Activated CD8-positive, alpha-beta memory T cell treated with anti-CD3 and anti-CD28 coated beads, Interleukin-2, amount 10 ng/mL, durations not matched to agents 7 days and 5 days (primary cell): ENCODE measurements at places on chromosomes 4 and X.

DNA sequence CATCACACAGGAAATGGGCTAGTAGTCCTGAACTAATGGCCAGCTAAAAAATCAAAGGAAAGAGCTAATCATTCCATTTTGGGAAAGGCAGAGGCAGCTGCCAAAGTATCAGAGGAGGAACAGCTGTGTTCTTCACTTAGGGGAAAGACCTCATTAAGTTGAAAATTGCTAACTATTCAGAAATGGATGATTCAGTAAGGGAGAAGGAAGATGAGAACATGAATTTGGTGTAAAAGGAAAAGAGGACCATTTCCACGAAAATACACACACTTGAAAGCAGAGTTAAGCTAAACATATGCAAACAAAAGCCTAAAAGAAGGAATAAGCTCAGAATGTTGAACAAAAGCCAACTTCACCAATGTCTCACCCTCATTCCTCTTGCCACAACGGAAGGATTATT is 90.4 kb downstream of the PCDH19 start:
- no peak for DNase-seq

DNA sequence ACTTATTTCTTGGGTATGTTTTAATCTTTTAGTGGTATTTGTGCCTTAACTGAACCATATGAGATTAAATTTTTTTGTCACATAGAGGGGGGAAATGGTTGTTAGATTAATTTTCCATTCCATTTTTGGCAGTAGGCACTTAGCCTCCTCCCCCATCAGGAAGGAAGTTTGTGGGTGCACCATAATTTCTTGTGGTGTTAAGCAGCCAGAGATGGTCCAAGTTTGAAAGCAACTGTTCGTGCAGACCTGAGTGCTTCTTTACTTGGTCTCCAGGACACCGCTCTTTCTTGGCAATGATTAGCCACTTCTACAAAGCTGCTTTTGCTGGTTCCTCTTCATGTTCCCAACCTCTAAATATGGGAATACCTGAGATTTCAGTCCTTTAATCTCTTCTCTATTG is 92.7 kb upstream of the RPL34 start:
- peak; percentile 76 for DNase-seq

DNA sequence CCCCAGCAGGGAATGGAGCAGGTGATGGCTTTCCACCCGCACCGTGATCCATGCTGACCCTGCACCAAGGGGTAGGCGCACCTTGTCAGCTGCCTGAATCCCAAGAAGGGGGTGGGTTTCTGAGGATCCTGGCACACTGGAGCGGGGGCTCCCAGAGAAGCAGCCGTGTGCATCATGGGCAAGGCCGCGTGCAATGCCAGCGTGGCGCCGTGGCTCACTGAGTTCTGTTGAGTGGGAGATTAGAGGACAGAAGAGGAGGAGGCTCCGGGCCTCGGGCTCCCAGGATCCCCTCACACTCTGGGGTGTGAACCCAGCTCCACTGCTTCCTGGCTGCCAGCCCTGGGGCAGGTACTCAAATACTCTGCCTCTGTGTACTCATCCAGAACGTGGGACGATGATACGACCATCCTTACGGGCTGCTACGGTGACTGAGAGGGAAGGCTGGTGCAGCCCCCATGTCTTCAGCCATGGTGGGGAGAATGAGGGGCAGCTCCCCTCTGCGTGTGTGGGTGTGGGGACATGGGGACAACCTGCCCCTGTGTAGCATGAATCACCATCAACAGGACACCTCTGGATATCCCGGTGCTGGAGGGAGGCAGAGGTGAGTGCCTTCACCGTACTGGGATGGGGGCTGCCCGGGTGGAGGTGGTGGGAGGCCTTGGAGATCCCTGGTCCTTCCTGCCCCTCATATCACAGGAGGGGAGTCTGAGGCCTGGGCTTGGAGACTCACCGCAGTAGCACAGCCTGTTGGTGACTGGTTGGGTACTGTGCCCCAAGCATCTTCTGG is 52.6 kb downstream of the CPZ start:
- peak; percentile 28 for DNase-seq

- DNase-seq, result no peak
These were observed 1.0 kb upstream of the TRIML1 start for GRCh38 chr4:188138227-188138626.

- no peak for DNase-seq
These were observed 30.6 kb upstream of the CCKAR start for GRCh38 chr4:26520728-26521450.

GRCh38 chr4:88021824-88022223 is 14.4 kb downstream of the PKD2 start:
- DNase-seq, result no peak

DNA sequence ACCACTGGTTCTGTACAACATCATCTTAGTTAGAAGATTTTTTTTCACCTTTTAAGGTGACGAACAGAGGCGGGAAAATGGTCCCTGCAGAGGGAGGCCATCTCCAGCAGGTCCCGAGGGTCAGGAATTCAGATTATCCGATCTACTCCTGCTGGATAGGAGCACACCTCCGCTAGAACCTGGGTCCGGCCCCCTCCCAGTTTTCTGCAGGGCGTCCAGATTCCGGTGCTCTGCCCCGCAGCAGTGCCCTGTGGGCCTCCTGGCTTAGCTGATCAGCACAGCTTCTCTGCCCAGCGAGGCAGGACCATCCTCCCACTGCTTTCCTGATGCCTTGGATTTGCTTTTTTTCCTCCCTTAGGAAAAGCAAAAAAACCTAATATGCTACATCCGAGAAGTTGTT is 2.3 kb downstream of the TBL1X start:
- DNase-seq, result no peak

- DNase-seq, result no peak
These were observed 173.0 kb upstream of the PCDH18 start for GRCh38 chr4:137705171-137705783.

DNA sequence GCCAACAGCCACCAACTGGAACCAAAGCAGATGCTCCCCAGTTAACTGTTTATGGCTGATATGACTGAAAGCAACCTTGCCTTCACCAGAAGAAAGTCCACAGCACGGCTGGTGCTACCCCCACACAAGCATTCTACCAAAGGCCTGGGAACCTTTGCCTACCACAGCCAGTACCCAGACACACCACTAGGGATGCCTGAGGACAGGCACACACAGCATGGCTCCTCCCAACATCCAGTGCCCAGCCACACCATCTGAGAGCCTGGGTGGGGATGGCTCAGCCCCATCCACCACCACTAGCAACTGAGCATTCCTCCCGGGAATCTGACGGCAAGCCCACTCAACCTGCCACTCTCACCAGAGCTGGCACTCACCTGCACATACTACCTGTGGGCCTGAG is 178.6 kb downstream of the SLC7A11 start:
- DNase-seq, result no peak

- no peak for DNase-seq
These were observed 359.5 kb upstream of the FGF16 start for GRCh38 chrX:77087529-77088169.

GRCh38 chr4:88659890-88660208 is 37.8 kb downstream of the NAP1L5 start:
- no peak for DNase-seq

DNA sequence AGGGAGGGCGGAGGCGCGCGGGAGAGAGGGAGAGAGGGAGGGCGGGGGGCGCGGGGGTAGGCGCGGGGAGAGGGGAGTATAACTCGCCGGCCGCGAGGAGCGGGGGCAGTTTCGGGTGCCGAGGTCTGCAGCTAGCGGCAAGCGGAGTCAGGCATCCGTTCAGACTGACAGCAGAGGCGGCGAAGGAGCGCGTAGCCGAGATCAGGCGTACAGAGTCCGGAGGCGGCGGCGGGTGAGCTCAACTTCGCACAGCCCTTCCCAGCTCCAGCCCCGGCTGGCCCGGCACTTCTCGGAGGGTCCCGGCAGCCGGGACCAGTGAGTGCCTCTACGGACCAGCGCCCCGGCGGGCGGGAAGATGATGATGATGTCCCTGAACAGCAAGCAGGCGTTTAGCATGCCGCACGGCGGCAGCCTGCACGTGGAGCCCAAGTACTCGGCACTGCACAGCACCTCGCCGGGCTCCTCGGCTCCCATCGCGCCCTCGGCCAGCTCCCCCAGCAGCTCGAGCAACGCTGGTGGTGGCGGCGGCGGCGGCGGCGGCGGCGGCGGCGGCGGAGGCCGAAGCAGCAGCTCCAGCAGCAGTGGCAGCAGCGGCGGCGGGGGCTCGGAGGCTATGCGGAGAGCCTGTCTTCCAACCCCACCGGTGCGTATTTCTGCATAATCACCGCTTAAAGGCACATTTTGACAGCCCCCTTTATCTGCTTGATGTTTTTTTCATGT is at the start of gene POU4F2:
Gene POU4F2, plus strand, starts transcription at position 108 of the 720 bp plus-strand sequence. Its CDS starts 248 bp downstream, at position 356.
- no peak for DNase-seq

DNA sequence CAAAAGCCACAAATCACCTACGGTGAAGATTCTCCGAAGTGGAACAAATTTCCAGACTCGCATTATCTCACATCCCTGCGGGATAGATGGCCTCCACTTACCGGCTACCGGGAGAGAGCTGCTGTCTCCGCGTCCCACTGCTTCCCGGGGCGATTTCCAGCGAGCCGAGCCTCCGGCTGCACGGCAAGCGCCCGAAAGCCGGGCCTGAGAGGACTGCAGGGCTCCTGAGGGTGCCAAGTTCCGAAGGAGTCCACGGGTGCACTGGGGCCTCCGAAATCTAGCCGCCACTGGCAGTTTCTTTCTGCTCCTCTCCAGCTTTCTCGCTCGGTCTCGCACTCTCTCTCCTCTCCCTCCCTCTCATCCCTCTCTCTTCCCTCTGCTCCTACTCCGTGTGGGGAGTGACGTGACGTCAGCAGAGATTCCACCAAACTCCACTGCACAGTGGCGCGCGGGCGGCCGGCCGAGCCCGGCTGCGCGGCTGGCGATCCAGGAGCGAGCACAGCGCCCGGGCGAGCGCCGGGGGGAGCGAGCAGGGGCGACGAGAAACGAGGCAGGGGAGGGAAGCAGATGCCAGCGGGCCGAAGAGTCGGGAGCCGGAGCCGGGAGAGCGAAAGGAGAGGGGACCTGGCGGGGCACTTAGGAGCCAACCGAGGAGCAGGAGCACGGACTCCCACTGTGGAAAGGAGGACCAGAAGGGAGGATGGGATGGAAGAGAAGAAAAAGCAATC is 14.0 kb upstream of the PITX2 start:
- DNase-seq, result no peak

DNA sequence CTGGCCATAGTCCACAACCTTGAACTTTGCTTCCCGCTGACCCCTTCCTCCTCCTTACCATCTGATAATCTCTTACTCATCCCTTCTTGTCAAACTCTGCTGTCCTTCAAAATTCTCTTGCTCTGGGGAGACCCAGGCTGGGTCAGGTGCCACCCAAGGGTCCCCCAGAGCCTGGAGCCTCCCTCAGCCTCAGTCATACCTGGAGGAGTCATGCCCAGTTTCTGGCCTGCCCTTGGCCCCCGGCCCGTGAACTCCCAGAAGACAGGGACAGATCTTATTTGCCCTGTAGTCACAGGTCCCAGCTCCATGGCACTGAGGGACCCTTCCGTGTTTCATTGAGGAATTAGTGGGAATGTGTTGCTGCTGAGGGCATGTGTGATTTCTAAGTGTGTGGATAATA is 4.7 kb upstream of the GPR78 start:
- DNase-seq, result no peak

DNA sequence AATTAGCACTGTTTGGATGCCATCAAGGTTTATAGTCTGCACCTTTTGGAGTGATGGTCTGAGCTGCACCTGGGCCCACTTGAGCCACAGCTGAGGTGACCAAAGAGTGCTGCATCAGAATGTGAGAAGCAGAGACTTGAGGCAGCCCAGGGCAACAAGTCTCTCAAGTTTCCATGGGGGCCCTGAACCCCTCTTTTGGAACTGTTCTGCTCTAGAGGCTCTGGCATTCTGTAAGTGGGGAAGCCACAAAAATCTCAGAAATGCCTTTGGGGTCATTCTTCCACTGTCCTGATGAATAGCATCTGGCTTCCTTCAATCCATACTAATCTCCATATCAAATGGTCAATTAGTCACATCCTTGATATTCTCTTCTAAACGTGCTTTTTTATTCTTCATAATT is 298.4 kb upstream of the MAOA start:
- DNase-seq, result no peak

GRCh38 chr4:176048631-176049030 is 17.0 kb upstream of the WDR17 start:
- DNase-seq, result no peak

DNA sequence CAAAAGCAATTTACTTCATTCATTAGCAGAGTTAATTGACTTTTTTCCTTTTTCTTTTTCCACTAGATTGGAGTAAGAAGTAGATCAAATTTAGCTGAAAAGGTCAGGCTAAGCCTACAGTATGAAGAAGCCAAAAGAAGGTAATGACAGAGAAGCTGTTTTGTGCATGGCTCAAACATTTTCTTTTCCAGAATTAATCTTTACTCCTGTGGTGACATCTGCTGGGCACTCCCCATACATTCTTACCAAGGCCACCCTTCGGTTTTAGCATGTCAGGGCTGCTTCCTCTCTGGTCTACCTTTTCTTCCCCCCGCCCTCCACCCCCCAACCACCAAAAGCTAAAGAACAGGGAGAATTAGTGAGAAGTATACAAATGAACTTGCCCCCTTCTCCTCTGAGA is 70.2 kb downstream of the CLDN22 start:
- DNase-seq, result no peak

- DNase-seq, result no peak
These were observed 4.7 kb upstream of the ASMT start for GRCh38 chrX:1610166-1610565.

DNA sequence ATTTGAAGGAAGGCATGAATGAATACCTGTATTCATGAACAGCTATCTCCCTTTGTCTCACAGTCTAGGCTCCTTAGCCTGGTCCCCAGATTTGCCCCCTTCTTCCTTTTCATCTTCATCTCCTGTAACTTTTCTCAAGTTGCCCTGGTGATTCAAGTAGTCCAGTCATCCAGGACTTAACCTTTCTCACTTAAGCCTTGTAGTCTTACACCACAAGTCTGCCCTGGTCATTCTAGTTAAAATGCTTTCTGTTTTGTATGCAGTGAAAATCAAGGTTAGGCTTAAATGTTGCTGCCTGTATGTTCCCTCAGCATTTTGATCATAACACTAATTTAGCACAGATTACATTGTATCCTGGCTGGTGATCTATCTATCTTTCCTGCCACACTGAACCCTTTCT is 58.5 kb upstream of the SLC7A11 start:
- no peak for DNase-seq

- no peak for DNase-seq
These were observed 2.6 kb downstream of the FAM114A1 start for GRCh38 chr4:38870098-38870808.

- DNase-seq, result peak; percentile 47
These were observed 96.5 kb upstream of the MAOA start for GRCh38 chrX:43559644-43560043.

GRCh38 chrX:153640045-153640686 is 6.8 kb upstream of the DUSP9 start:
- no peak for DNase-seq

- DNase-seq, result no peak
These were observed at the start of gene XAGE3 for GRCh38 chrX:52867610-52868348. Gene XAGE3 (minus strand): TSS chrX:52868083. CDS start chrX:52867133, 950 bp downstream.

- DNase-seq, result no peak
These were observed 99.7 kb upstream of the ENPP6 start for GRCh38 chr4:184317234-184317918.

- DNase-seq, result no peak
These were observed at the start of gene SOWAHB for GRCh38 chr4:76897536-76898384. Gene SOWAHB (minus strand): TSS chr4:76898144. CDS start chr4:76897849, 295 bp downstream.
